ENCODE measurements at places on chromosomes 2 and 18.

DNA sequence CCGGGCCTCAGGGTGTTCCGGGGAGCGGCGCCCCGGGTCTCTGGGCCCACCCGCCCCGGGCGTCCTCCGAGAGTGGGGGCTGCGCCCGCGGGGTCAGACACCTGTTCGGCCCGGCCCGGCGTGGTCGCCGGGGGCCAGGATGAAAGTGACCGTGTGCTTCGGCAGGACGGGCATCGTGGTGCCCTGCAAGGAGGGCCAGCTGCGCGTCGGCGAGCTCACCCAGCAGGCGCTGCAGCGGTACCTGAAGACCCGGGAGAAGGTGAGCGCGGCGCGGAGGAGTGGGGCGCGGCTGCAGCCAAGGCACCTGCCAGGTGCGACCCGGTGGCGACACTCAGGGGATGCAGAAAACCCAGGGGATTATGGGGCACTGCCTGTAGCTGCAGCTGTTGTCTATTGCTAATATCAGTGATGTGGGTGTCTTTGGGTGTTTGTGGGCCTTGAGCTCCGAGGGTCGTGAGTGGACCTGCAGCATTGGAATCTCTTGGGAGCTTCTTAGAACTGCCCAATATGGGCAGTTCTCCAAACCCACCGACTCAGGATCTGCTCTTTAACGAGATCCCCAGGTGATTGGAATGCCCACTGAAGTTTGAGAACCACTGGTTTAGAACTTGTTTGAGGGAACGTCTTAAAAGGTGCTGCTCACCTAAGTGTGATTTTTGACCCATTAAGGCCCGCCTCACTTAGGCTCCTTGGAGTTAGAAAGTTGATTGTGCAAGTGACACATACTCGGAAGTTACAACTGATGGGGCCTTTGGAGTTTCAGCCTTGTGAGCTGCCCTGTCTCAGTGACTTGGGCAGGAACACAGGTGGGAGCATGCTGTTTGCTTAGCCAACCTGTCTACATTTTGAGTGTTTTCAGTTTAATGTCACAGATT lies 823 bp downstream of the PARD3B start:
- no peak for DNase-seq

DNA sequence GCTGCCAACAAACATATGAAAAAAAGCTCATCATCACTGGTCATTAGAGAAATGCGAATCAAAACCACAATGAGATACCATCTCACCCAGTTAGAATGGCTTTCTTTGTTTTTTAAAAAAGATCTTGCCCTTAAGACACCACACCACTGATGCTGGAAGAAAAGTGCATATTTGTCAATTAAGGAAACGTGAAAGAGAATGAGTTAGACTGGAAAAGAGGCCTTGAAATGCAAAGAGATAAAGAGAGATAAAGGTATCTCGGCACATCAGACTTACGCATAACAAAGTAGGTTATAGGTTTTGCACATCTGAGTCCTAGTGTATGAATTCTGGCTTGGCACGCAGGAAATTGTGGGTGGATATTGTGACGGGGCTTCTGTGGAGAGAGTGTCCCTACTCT lies 149.5 kb downstream of the MTX2 start:
- no peak for DNase-seq

GRCh38 chr2:102063941-102064678 lies 72.3 kb downstream of the IL1R2 start:
- no peak for DNase-seq

DNA sequence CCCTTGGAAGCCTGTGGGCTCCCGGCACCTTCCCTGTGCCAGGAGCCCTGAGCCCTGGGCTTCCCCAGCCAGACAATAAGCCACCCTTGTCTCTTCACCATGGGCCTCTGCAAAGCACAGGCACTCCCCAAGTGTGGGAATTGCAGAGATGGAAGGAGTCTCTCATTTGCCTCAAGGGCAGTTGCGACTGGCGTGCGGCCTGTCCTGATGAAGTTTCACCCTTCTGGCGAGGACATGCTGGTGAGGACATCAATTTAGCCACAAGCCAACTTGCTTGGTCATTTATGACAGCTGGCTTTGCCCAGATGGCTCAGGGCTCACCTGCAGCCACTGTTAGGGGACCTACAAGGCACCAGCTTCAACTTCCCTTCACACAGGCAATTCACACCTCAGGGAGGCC lies 180.2 kb downstream of the ANAPC1 start:
- no peak for DNase-seq

DNA sequence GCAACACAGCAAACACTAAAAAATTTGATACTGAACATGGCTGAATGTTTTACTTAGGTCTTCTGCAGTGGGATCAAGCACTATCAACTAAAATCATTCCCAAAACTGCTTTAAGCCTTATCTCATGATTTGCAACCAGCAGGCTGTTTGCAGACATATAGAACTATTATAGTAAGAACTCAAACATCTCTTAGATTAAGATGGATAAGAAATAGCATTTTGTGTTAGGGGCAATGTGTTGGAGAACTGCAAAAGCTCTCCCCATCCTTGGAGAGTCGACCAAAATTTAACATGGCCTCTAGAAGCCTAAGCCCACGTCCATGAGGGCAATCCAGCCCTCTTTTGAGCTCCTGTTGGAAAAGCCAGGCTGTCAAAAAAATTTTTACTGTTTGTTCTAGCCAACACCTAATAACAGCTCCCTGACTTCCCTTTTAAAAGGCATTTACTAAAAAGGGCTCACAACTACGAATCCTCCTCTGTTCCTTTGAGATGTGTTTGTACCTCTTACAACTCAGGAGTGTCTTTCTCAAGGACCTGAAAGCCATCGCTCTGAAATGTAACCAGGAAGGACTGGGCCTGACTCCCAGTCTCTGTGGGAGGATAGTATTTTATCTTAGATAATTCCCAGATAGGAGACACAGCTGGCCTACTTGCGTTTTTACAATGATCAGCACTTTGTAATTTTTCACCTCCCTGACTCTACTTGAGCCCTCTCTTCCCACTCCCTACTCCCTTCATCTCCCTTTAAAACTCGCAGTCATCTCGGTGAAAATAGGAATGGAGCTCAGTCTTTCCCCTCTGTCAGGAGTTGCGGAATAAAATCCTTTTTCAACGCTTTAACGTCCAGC lies 1.4 kb downstream of the KRCC1 start:
- DNase-seq, result no peak

DNA sequence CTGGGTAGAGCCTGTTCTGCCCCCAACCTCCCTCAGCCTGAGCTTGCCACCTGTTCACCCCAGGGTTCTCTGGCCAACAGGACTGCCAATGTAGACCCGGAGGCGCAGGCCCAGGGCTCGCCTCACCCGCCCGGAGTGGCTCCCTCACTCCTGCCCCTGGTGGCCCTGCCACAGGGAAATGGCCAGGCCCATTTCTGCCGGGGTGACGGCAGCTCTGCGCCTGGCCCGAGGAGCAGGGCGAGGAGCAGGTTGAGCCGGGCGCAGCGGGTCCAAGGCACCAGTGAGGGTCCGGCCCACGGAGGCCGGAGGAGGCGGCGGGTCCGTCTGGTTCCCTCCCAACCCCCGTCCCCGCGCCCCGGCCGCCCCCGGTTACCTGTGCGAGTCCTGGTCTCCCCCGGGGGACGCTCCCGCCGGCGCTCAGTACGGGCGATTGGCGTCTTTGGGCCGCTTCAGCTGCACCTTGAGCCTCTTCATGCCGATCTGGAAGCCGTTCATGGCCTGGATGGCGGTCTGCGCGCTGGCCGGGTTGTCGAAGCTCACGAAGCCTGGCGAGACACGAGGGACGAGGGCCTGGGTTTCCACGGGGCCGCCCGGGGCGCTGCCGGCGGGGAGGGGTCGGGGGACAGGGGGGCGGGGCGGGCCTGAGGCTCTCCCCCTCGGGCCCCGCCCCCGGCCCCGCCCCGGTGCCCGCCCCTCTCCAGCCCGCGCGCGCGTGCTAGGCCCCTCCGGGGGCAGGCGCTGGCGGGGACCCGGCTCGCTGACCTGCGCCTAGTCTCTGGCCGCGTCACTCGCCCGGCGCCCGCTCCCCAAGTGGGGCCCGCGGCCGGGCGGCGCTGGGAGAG lies 312.0 kb downstream of the CELF4 start:
- no peak for DNase-seq

DNA sequence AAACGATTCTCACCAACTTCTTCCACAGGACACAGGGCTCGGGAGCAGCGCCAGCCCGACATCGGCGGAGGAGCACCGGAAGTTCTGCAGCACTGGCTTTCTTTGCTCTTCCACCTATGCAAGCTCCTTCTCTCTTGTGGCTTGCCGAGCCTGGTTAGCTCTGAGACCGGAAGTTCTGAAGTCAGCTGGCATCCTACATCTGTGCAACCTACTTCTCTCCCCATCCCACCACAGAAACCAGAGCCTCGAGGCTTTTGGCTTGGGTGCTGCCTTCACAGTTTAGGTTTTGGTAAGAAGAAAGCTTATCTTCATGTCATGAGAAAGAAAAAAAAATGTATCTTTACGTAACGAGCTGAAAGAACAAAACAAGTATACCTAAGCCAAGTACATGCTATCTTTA lies 111.7 kb downstream of the ANKRD44 start:
- DNase-seq, result peak; percentile 73

GRCh38 chr2:201157694-201158093 lies 25.2 kb upstream of the CASP10 start:
- DNase-seq, result no peak

- no peak for DNase-seq
Observed at GRCh38 chr2:102066554-102066953, 74.8 kb downstream of the IL1R2 start.

GRCh38 chr2:102422910-102423309 lies at the start of gene IL18RAP:
Gene IL18RAP, plus strand, starts transcription at chr2:102423160. Its CDS starts 118 bp downstream, at chr2:102423278.
- DNase-seq, result no peak

GRCh38 chr2:112161431-112162145 lies 23.4 kb downstream of the FBLN7 start:
- DNase-seq, result no peak

DNA sequence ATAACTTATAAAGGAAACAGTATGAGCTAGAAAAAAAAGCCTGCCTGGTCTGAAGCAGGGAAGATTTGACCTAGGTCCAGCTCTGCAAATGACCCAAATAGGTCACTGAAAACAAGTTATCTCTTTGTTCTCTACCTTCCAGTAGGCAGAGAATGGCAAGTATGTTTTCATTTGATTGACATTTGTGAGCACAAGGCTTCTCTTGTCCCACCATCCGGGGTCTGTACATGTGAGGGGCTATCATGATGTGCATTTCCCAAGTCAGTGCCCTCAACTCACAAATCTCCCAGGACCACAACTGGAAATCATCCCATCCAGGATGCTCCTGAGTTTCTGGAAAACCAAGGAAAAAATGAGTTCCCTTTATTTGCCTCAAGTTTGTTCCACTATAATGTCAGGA lies 309.5 kb downstream of the AFF3 start:
- no peak for DNase-seq

- DNase-seq, result no peak
Observed at GRCh38 chr18:12346240-12346565, 30.8 kb downstream of the AFG3L2 start.

GRCh38 chr2:19833978-19834377 lies 67.8 kb downstream of the TTC32 start:
- DNase-seq, result no peak

DNA sequence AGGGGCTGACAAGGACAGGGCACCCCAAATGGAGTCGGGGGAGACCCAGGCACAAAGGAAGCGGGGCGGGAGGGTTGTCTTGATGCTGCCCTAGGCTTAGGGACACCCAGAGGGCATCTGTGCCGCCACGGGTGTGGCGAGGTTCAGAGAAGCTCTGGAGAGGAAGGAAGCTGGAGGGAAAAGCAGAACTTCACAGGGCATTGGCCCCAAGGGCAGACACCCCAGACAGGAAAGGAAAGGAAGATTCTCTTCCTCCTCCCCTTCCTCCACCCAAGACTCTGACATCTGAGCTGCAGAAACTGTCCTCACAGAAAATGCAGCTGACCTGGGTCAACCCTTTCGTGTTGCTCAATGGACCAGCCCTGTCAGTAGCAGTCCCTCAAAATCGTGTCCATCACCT lies 25.6 kb downstream of the DNMT3A start:
- DNase-seq, result no peak

DNA sequence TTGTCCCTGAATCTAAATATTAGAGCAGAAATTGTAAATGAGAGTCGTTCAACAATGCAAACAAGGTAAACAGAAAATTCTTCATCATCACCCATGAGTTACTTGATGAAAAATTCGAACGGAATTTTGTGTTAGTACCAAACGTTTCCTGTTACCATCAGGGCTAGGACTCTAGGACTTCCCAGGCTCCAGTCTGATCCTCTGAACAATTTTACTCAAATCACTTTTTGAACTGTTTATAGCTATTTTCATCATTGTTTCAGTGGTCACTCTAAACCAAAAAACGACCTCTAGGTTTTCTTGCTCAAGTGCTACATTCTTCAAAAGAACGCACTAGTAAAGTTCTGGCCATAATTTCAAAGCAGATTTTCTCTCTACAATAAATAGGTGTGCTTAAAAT lies 273.3 kb downstream of the MREG start:
- DNase-seq, result no peak

GRCh38 chr2:25483607-25484266 lies 142.0 kb upstream of the DNMT3A start:
- no peak for DNase-seq

GRCh38 chr2:226971770-226972169 lies 135.9 kb downstream of the RHBDD1 start:
- no peak for DNase-seq

DNA sequence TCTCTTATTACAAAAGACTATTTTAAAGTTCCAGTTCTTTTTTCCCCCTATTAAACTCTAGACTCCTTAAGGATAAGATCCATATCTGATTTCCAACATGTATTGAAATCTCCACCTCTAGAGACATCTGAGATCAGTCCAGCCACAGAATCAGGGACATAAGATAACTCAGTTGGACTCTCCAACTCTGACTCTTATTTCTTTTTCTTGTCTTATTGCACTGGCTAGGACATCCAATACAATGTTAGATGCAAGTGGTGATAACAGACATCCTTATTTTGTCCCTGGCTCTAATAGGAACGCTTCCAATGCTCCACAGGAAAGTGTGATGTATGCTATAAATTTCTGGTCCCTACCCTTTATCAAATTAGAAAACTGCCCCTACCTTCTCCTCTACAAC lies 158.1 kb downstream of the TNS1 start:
- DNase-seq, result no peak

GRCh38 chr2:165239856-165240515 lies 772 bp downstream of the SCN2A start:
- DNase-seq, result no peak

DNA sequence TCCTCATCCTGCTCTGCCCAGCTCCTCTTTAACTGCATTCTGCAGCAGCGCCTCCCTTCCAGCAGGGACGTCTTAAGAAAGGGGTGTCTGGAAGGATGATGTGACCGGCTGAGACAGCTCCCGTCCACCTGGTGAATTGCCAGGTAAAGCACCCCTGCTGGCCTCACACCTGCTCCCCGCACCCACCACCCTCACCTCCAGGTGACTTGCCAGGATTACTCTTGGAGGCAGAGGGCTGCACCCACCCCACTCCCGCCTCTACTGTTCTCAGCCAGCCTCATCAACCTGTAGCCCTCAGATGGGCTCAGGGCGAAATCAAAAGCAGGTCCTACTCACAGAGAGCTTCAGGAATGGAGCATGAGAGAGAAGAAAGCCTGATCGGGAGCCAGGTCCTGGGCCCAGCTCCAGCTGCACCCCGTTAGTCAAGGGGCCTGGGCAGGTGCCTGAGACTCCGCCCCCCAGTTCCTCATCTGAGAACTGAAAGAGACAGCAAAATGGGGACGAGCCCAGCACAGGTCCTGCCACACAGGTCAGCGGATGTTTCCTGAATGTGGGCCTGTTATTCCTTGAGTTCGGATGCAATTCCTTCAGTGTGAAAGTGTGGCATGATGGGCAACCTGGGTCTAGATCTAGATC lies 5.6 kb downstream of the ADRA2B start:
- DNase-seq, result no peak
